OCI-LY7 (cell line): ENCODE measurements at places on chromosomes 11 and 22. TPM values are rescaled to one million over a fixed set of nuclear protein-coding genes. Genes with fewer than 3 reads are reported as not detected.

OR52I1 gene
- not detected in 2 replicates for total RNA-seq

USP35 gene
- total RNA-seq: 4.8 and 4.9 TPM in 2 replicates

SPI1 gene
- total RNA-seq: 71.2 and 73.3 TPM in 2 replicates

GRCh38 chr22:50545522-50546325, at the start of gene KLHDC7B:
Gene KLHDC7B (plus strand): TSS chr22:50545899. CDS start chr22:50546244, 345 bp downstream.
- no peak for DNase-seq

GRCh38 chr11:106242718-106243415, 165.4 kb downstream of the AASDHPPT start:
- DNase-seq: no peak

DNA sequence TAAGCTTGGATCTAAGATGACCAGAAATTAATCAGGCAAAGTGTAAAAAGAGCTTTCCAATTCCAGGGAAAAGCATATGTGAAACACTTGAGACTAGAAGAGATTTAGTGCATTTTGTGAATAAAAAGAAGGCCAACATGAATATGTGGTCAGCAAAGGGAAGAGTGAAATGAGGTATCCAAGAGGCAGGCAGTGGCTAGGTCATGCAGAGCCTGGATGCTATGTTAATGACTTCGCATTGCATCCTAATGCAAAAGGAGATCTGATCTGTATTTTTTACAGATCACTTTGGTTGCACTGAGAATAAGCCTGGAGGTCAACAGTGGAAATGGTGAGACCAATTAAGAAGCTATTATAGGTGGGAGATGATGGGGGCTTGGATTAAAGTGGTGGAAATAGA, 641.3 kb upstream of the CCDC90B start:
- no peak for DNase-seq
